NCI-H1417 treated with DMSO at 0.1 percent for 48 hours (cell line): ENCODE measurements at places on chromosomes 3 and 15.

DNA sequence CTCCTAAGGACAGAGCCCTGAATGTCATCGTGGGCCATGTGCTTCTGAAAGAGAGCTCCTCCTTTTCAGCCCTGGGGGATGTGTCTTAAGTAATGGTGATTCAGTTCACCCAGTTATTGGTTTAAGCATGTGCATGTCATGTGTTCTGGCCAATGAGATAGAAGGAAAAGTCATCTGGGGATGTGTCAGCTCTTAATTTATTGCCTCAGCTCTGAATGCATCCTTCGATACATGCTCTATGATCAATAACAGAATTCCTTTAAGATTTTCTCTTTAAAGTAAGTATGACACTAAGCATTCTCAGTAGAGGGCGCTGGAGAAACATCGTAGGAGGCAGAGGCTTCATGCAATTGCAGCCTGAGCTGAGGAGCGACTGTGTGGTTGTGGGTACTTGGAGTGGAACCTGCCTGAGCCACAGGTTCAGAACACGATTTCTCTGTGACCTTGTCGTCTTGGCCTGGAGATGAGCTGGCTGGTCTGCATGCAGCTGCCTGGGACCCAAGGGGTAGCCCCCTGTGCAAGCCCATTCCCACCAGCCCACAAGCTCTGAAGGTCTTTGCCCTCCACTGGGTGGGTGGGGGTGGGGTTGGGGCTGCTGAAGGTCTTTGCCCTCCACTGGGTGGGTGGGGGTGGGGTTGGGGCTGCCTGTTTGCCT is 69.5 kb downstream of the C3orf38 start:
- DNase-seq, result peak; percentile 15

DNA sequence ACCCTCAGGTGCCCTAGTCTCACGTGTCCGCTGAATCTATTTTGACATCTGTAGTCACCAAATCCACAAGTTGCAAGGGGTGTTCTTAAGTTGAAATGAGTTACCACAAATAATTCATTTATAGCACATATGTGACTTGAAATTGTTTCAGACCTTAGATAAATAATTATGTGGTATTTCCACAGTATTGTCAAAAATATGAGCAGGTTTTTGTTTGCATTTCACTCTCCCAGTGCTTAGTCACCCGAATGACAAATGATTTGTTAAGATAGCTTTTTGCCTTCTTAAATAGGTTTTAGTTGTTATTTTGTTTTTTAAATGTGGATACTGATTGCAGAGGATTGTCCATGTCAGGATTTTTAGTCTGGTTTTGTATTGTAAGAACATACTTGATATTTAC is 2.6 kb downstream of the MFSD1 start:
- DNase-seq, result no peak

DNA sequence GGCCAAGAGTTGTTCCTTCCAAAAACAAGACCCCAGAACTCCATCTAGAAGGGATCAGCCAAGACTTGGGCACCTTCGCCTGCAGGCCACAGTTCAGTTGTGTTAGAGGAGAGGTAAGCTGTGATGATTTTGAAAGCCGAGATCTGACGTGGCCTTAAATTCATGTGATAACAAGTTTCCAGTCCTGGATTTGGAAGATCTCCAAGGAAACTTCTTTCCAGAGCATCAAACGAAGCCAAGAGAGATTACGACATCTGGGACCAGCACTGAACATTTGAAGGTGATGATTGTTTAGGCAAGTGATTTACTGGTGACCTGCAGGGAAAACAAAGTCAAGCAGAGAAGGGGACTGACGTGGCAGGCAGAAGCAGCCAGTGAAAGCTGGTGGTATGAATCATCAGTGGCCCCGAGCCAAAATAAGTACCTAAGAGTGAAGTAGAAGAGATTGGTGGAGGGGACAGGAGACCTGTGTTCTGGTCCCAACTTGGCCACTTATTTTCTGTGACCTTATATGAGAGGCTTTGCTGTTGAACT is 339.0 kb upstream of the PROK2 start:
- DNase-seq, result no peak

GRCh38 chr3:146470425-146470990 is 1.1 kb upstream of the PLSCR2 start:
- DNase-seq, result no peak

- peak; percentile 97 for DNase-seq
These were observed 508.5 kb upstream of the ATP11B start for GRCh38 chr3:182284793-182285192.

- DNase-seq, result no peak
These were observed 1.4 kb downstream of the HTD2 start for GRCh38 chr3:58307639-58308215.

DNA sequence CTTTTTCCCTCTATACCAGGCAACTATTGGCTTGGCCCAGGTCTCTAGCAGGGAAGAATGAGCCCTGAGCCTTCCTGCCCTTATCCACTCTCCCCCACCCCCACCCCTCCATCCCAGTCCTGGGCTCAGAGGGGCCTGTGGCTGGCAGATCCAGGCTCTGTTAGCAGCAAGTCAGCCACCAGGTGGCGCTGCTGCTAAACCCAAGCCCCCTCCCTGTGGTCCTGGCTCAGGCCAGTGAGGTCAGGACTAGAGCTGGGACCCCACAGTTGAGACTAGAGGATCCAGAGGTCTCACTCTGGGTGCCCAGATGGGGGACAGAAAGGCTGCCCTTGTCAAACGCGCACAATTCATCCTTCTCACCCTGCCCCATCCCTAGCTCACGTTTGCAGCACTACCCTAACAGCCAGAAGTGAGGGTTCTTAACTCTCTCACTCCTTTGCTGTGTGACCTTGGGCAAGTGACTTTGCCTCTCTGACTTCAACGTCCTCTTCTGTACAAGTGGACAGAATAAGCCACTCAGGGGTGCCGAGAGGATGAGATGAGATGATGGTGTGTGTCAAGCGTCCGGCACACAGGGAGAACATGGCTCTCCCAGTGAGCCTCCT is 46.8 kb upstream of the SLC6A1 start:
- DNase-seq, result no peak

- DNase-seq, result peak; percentile 68
These were observed 508.5 kb downstream of the GABRG3 start for GRCh38 chr15:27479296-27480140.

- DNase-seq, result no peak
These were observed 14.4 kb downstream of the SNAPC5 start for GRCh38 chr15:66483131-66483566.
